ACHN (cell line): ENCODE measurements at places on chromosomes 7 and 10.

- DNase-seq: peak; percentile 86
Observed at GRCh38 chr7:107035446-107035845, 9.1 kb upstream of the PRKAR2B start.

- no peak for DNase-seq
Observed at GRCh38 chr10:58219875-58220274, 47.8 kb downstream of the IPMK start.

GRCh38 chr10:67471022-67471421, 225.0 kb downstream of the CTNNA3 start:
- no peak for DNase-seq

- no peak for DNase-seq
Observed at GRCh38 chr7:37817996-37818720, 30.2 kb upstream of the NME8 start.

DNA sequence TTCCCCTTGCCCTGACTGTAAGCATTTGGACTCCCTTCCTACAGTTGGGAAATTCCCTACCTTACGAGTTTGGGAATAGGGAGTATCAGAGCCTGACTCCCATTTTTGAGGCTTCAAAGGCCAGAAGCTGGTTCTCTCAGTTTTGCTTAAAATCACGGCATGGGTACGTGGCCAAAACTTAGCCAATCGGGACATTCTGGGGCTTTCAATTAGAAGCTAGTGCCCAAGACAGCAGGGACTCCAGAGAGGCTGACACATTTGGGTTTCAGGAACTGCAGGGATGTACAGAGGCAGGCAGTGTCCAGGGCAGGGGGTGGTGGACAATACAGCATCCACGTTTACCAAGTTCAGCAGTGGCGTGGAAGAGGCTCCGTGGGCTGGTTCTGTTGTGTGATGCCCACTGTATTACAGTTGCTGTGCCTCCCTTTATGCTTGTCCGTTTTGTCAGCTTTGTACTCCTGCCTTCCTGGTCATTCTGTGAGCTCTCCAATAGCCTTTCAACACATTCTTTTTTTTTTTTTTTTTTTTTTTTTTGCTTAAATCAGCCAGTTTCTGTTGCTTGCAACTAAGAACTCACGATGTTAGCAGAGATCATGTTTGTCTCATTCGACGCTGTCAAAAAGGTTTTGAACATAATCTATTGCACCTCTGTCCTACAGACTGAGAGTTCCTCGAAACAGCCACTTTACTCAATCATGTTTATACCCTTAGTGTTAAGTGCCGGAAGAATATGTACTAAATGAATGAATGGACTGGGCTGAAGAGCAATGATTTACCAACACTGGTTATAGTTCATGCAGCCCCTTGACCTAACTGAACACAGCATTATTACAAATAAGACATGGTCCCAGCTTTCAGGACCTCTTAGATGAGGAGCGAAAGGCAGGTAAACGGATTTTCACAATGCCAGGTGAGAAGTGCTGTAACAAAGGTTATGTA, 1.1 kb downstream of the GGCT start:
- DNase-seq: peak; percentile 20

GRCh38 chr10:9781666-9782065, 1236.0 kb upstream of the CELF2 start:
- no peak for DNase-seq

DNA sequence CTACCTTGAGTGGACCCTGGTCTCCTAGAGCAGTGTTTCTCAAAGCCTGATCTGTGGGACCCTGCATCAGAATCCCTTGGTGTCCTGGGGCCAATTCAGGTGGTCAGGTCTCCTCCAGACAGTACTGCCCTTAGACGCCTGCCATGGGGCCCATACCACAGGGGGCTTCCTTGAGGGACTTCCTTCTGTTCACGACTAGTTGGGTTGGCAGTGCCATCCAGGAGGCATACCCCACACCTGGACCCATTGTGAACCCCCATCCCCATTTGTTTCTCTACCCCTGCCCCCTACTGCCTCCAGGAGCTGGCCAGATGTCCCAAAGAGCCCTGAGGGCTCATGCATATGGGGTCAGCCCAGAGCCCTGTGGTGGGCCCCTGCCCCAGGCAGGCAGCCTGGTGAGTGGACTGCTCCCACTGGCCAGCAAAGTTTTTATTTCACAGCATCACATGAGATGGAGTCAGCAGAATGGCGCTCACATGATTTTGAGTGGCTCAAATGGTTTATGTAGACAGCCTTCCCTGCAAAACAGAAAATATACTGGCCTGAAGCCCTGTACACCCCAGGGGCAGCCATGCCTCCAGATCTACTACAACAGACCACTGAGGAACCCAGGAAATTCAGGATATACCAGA, 259.9 kb upstream of the ZMIZ1 start:
- no peak for DNase-seq

- no peak for DNase-seq
Observed at GRCh38 chr7:84058311-84059076, 136.1 kb downstream of the SEMA3A start.

DNA sequence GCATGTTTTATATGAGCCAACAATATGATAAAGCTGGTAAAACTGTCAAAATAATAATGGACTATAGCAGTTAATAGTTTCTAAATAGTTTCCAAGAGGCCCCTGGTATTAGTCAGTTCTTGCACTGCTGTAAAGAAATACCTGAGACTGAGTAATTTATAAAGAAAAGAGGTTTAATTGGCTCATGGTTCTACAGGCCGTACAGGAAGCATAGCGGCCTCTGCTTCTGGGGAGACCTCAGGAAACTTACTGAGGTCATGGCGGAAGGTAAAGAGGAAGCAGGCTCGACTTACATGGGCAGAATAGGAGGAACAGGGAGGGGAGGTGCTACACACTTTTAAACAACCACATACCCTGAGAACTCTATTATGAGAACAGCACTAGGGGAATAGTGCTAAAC, 104.6 kb downstream of the PPP1R9A start:
- peak; percentile 84 for DNase-seq

DNA sequence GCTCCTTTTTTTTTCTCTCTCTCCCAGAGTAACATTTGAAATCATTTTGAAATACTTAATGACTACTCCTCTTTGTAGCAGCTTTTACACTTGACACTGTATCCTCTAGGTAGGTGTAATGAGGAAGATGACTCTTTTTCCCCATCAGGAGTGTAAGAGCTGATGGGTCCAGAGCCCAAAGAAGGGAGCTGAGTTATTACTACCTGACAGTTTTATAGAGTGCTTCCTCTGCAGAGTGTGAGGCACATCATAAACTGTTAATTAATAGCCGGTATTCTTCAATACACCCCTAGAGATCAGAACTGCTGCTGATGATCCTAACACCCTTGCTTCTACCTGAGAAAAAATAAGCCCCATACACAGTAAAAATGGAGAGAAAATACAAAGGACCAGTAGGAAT, 279.8 kb upstream of the SEMA3A start:
- DNase-seq: no peak

DNA sequence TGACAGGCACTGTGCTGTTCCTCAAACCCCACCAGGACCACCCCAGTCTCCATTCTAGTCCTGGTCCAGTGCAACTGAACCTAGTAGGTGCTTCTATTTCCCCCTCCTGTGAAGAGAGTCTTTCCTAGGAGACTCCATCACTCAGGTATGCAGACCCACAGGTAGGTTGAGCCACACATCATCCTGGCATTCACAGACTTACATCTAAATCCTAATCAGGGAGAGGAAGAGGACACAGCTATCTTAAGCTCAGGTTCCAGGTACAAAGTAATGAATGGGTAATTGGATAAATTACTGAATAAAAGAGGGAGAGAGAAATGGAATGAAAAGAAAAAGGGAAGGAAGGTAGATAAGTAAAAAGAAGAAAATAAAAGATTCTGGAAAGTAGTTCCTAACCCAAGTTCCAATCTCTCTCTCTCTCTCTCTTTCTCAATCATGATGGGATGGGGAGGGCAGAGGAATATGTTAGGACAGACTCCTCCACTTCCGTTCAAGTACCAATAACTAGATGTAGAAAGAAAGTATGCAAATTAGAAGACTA, 139.8 kb upstream of the NAMPT start:
- no peak for DNase-seq

DNA sequence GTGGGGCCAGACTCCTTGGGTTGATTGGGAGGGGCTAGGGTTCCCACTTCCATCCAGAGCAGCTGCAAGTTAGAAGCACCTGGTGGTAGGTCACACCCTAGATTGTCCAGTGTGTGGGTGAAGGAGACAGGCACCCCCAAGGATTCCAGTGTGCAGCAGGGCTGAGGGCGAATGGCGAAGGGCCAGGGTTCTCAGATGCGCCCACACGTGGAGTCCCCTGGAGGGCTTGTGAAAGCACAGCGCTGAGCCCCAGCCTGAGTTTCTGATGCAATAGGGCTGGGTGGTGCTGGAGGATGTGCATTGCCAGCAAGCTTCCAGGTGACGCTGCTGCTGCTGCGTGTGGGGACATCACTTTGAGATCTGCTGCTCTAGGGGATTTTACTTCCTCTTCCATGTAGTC, 25.4 kb downstream of the TBATA start:
- DNase-seq: no peak

DNA sequence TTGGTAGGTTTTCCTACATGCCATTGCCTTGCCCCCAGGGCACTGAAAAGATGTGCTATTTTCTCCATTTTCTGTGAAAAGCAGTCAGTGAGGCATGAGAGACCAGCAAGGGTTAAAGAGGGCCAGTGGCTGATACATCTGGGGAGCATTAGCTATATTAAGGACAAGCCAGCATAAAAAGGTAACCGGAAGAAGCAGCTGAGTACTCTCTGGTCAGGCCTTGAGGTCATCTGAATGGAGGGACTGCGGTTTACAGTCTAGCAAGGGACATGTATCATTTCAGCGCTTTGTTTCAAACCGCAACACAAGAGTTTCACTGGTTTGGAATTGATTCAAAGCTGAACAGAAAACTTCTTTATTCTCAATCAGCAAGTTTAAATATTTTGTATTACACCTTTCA, 120.4 kb downstream of the EPDR1 start:
- DNase-seq: no peak

DNA sequence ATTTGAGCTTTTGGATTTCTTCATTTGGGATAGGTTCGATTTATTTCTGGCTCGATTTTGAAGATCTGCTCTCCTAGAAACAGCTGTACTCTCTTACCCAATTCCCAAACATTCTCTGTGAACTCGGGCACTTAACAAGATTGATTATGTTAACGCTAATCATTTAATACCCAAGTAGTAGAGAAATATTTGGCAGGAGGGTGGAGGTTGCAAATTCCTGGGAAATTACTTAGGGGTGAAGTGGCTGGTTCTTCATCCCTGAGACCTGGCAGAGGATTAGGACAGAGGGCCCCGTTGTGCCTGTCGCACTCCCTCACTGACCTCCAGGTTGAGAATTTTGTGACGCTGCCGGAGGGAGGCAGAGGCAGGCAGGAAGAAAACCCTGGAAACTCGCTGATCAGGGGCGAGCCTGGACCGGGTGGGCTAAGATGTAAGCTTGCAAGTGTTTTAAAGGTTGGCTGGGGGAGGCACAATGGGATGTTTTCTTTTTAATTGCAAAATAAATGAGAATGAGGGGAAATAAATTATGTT, 182.6 kb downstream of the TCF7L2 start:
- DNase-seq: no peak

- peak; percentile 67 for DNase-seq
Observed at GRCh38 chr10:26556748-26557640, 118.9 kb downstream of the APBB1IP start.

GRCh38 chr10:128042131-128042610, 84.1 kb downstream of the MKI67 start:
- DNase-seq: no peak

- peak; percentile 75 for DNase-seq
Observed at GRCh38 chr10:110353244-110354119, 48.8 kb upstream of the SMNDC1 start.
